ENCODE measurements at places on chromosomes 6 and 20. TPM values are rescaled to one million over a fixed set of nuclear protein-coding genes. Genes with fewer than 3 reads are reported as not detected.

Gene OPRL1
- total RNA-seq = 0.81 TPM

Gene CALHM4
- not detected for total RNA-seq

Gene TRIM15
- total RNA-seq = not detected

Gene SSTR4
- total RNA-seq = not detected

Gene HLA-B
- total RNA-seq = 365 TPM

Gene IMPG1
- not detected for total RNA-seq

Gene EPPIN
- total RNA-seq = not detected

Gene DLK2
- 3.0 TPM for total RNA-seq

Gene BNIP5
- not detected for total RNA-seq

Gene NOTCH4
- 1.6 TPM for total RNA-seq

Gene GTSF1L
- not detected for total RNA-seq

Gene OPRM1
- total RNA-seq = not detected

Gene ZNF334
- total RNA-seq = 0.12 TPM

Gene PPP1R10
- 28.2 TPM for total RNA-seq

Gene TGM3
- not detected for total RNA-seq

GRCh38 chr6:225121-225721 lies 67.1 kb upstream of the DUSP22 start:
- DNase-seq = no peak

- DNase-seq = no peak
Measured at GRCh38 chr20:23149623-23150279, 63.6 kb upstream of the CD93 start.

GRCh38 chr6:45123023-45123422 lies 205.1 kb upstream of the RUNX2 start:
- DNase-seq = no peak

DNA sequence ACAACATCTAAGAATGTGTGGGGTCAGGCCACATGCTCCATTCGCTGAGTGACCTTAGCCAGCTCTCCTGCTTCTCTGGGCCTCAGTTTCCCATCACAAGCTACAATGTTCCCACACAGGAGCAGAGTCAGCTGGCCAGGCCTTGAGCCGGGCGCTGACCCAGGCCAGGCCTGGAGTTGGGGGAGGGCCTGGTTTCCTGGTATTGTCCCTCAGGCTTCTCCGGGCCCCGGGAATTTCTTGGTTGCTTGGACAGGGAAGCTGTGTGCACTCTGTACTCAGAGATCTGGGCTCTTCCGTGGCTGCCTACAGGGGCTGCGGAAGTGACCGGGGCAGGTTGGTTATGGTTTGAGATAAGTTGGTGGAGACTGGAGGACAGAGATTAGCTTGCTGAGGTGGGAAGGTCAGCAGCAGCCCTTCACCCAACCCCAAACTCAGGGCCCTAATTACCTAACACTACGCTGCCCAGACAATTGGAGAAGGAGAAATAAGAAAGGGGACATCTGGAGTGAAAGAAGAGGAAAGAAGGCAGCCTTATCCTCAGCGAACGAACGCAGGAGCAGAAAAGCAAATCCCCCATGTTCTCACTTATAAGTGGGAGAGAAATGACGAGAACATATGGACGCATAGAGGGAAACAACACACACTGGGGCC lies 6.2 kb downstream of the TGM2 start:
- DNase-seq = no peak

GRCh38 chr6:20931093-20931492 lies 396.8 kb downstream of the CDKAL1 start:
- no peak for DNase-seq

GRCh38 chr6:140966676-140967075 lies 1166.0 kb upstream of the GJE1 start:
- DNase-seq = no peak

DNA sequence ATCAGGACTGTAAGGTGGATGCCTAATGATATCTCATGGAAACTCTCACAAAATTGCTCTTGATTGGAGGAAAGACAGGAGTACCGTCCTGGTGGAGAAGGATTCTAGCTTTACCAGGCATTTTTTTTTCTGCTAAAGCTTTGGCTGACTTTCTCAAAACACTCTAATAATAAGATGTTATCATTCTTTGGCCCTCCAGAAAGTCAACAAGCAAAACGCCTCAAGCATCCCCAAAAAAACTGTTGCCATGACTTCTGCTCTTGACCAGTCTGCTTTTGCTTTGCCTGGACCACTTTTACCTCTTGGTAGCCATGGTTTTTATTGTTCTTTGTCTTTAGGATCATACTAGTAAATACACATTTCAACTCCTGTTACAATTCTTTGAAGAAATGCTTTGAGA lies 55.5 kb upstream of the RUNX2 start:
- no peak for DNase-seq

DNA sequence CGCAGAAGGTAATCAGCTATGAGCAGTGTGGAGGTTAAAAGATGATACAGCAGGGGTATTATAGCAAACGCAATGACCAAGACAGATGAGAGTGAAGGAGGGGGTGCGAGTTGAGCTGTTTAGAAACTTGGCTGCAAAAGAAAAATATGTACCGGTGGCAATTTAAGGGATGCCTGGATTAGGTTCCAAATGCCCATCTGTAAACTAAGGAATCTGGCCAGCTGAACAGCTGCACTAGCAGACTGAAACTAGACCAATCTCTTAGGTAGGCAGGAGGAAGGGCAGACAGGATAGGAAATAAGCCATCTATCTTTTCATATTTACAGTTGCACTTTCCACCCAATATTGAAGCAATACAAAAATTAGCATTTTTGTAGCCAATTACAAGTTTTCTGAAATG lies 407.6 kb downstream of the HTR1B start:
- DNase-seq = no peak

- DNase-seq = no peak
Measured at GRCh38 chr6:110756817-110757216, 58.5 kb downstream of the CDK19 start.

GRCh38 chr20:10347086-10347880 lies 86.7 kb downstream of the MKKS start:
- DNase-seq = no peak

DNA sequence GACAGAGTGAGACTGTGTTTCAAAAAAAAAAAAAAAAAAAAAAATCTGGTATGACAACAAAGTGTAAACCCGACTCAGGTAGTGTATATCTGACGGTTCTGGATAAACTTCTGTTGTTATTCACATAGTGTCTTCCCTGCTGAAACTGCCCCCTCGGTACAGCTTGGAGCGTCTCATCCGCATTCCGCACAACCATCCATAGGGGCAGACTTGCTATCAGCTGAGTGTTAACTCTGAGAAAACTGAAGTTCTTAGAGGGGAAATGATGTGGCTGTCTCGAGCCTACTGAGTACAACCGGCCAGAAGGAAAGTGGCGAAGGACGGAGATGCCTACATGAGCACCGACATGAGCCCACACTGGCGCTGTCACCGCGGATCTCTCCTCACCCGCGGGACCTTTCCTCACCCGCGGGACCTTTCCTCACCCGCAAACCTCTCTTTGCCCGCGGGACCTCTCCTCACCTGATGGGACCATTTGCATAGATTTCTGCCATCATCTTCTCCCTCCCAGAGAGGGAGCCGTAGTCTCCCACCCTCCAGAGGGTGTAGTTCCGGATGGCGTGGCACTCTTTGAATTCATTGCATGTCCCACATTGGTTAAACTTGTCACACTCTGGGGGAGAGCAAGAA lies 9.8 kb downstream of the CTSZ start:
- no peak for DNase-seq

GRCh38 chr6:165937564-165938358 lies 229.9 kb downstream of the TBXT start:
- no peak for DNase-seq

GRCh38 chr6:6968731-6969552 lies 138.8 kb upstream of the RREB1 start:
- no peak for DNase-seq

- no peak for DNase-seq
Measured at GRCh38 chr6:47062346-47062745, 20.2 kb upstream of the ADGRF1 start.

DNA sequence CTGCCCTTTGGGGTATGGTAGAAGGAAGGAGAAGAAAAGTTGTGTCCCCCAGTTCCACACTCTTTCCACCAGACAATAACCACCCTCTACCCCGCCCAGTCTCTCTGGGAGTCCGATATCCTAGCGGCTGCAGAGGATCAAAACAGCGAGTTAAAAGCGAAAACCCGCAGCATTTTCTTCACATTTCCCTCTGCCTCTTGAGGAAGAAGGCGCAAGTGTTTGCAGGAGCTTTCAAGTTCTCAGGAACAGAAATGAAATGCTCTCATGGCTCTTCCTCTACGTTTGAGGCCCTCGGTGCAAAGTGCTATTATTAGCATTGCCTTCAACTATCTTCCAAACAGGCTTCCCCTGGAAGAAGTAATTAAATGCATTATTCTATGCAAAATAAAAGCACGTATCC lies 52.2 kb upstream of the CCDC167 start:
- no peak for DNase-seq

GRCh38 chr6:72621291-72622093 lies at the start of gene KCNQ5:
TSS of gene KCNQ5 (plus strand) at chr6:72622064.
- no peak for DNase-seq

DNA sequence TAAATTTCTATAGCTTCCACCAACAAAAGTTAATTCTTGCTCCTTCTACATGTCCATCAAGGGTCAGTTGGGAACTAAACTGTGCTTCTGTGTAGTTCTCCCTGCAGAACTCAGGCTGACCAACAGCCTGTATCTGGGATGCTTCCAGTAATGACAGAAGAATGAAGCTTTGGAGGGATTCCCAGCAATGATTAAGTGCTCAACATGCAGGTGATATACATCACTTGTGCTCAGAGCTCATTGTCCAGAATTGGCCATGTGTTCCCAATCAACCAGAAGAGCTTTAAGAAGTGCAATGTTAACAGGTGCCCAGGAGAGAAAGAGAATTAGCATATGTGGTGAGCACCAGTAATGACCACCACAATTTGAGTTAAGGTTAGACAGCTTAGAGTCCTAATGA lies 37.4 kb upstream of the SNRPB2 start:
- DNase-seq = no peak

- no peak for DNase-seq
Measured at GRCh38 chr6:41901882-41902519, 6.8 kb upstream of the USP49 start.

DNA sequence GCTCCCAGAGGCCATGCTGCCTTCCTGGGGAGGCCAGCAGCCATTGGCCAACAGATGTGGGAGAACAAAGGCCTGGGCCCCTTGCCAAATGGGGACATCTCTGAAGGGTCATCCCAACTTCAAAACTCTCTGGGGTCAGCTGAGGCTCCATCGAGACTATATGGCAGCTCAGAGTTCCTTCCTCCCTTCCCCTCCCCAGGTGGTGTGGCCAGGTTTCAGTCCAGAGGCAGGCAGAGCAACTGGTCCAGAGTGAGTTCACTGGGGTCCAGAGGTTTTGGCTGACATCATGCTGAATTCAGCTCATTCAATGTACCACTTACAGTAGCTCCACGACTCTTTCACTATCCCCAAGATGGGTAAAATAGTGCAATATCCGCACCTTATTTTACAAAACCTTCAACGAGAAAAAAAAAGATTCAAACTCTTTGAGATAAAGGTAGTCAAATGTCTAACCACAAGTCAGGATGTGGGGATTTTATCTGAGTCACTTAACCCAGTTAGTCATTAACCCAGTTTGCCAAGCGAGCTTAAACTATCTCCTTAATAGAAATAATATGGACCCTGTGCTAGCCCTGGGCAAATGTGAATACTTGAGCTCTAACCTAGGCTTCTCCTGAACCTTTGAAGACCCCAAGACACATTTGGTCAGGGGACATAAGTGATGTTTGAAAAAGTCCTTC lies 108.4 kb upstream of the PLEKHG1 start:
- DNase-seq = peak; percentile 86

DNA sequence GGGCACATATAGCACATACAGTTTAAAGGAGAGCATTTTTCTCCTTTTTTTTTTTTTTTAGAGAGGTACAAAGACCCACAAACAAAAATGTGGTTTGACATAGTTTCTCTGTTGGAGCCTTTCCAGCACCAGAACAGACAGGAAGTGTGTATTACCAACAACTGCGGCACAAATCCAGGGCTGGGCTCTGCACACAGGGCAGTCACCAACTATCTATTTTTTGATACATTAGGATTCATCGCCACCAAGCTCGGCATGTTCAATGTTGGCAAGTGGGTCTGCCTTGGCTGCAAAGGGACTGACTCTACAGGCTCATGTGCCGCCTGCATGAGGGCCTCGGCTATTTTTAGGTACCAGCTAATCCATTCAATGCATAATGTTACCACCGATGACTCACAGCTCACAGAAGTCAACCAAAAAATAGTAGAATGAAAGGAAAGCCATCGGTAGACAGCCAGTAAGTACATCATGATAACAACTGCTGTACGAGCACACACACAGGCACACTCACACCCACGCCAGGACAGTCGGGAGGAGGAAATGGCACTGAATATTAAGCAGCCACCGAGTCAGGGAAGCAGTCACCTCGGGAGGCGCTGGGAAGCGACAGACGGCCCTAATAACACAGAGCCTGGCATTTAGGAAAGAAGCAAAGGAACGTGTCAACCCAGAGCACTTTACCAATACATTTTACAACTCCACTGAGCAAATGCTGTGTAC lies 81.6 kb downstream of the GMPR start:
- peak; percentile 90 for DNase-seq

DNA sequence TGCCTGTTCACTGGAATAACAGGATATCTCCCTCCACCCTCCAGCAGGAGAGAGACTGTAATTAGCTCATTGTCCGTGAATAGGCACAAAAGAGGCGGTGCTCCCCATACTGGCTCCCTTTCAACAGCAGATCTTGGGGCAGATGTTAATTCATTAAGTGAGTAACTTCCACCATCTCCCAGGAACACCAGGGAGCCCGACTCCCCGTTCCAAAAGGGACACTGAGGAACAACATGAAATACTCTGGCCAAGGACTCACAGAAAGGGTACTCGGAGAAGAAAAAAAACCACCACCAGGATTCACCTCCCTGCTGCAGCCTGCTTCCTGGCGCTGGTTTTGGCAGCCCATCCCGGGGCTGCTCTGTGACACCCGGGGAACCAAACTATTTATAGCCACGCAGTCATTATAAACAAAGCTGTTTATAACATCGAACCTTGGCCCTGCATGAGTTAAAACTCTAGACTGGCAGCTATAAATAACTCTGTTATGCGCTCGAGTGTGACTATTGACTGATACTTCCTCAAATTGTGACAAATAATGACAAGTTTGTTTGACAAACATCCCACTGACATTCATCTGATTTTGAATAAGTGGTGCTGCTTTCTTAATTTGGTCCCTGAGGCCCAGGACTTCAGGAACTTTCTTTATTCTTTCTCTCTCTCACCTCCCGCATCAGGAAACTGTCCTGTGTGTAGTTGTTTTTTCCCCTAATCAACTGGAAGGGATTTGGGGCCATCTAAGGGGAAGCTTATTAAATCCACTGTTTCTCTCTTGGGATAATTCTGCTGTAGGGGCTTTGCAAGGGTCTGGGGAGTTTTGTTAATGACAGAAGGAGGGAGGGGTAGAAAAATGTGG lies 521.6 kb downstream of the CD83 start:
- DNase-seq = peak; percentile 26

DNA sequence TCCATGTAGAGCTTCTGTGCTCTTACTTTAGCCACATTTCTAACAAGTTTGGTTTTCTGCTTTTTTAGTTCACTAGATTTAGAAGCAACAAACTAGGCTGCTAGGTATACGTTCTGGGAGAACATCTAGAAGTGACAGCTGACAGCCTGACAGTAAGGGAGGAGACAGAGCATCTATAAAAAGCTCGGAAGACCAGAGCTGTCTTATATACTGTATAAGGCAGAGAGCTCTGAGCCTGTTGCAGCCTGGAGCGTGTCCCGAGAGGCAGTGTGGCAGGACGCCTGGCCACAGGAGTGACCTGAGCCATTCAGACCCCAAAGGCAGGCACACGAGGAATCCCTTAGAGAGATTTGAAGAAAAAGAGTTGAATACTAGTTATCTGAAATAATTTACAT lies 24.6 kb downstream of the PPP1R14C start:
- DNase-seq = no peak

- DNase-seq = no peak
Measured at GRCh38 chr20:9632991-9633390, 118.6 kb downstream of the LAMP5 start.
